Stimulated activated CD8-positive, alpha-beta memory T cell treated with anti-CD3 and anti-CD28 coated beads, Interleukin-2, amount 100 ng/mL, for 1 hour (primary cell): ENCODE measurements at places on chromosomes 16 and 17.

DNA sequence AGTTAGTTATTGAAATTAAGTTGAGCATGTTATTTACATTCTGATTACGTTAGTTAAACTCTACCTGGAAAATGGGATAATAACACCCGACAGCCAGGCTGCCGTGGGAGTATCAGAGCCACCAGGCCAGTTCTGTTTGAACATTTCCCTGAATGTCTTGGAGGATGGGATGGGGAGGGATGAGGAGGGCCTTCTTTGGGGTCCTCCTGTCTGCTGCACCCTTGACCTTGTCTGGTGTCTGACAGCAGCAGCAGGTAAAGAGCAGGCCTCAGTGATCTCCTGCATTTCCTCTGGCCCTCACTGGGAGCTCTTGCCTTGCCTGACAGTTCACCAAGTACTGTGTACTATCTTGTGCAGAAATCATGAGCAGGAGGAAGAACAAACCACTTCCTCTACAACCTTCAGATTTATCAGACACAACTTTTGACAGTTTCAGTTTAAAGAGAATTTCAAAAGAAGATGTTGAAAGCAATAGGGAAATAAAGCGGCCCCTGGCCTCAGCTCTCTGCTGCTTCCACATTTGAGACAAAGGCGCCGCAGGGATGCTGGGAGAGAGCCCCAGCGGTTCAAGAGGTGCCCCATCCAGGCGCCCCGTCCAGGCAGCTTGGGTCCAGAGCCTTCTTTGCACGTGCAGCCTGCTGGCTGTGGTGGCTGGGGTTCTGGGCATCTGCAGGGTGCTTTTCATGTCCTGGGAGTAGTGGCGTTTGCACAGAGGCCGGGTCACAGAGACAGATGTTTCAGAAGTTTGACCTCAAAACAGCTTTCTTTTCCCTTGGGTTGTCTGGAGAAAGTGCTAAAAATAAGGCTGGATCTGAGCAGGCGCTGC, 25.3 kb downstream of the CMIP start:
- DNase-seq = no peak

- no peak for DNase-seq
Observed at GRCh38 chr17:42675348-42675964, 1.3 kb downstream of the PLEKHH3 start.

GRCh38 chr16:8203101-8203500, 387.2 kb downstream of the TMEM114 start:
- no peak for DNase-seq

- no peak for DNase-seq
Observed at GRCh38 chr17:17485420-17485819, 8.6 kb downstream of the MED9 start.

DNA sequence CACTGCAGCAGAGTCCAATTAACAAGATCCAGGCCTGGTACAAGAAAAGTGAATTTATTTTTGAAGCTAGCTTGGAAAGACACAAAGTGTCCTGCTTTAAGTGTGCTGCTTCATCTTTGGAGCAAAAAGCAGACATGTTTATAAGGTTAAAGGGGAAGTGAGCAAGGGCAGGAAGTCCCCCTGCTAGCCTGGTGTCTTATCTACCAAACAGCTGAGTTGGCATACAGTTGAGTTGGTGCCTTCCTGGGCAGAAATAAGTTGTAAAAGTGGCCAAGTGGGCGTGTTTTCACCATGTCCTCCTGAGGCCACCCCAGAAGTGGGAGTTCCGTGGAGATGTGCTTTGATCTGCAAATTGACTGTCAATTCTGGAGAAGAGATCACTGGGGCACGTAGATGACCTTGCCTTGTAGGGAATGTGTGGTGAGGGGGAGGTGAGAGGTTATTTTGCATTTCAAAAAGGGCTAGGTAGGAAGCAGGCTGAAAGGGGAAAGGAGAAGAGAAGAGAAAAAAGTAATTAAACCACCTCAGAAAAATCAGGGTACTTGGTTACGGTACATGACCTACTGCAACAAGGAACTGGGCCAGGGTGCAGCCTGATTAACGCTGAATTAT, 38.3 kb upstream of the HSBP1 start:
- DNase-seq = no peak

- no peak for DNase-seq
Observed at GRCh38 chr16:3773663-3774062, 56.3 kb upstream of the TRAP1 start.
